IMR-90 (cell line): ENCODE measurements at places on chromosomes 5 and 9. TPM values are rescaled to one million over a fixed set of nuclear protein-coding genes. Genes with fewer than 3 reads are reported as not detected.

DNA sequence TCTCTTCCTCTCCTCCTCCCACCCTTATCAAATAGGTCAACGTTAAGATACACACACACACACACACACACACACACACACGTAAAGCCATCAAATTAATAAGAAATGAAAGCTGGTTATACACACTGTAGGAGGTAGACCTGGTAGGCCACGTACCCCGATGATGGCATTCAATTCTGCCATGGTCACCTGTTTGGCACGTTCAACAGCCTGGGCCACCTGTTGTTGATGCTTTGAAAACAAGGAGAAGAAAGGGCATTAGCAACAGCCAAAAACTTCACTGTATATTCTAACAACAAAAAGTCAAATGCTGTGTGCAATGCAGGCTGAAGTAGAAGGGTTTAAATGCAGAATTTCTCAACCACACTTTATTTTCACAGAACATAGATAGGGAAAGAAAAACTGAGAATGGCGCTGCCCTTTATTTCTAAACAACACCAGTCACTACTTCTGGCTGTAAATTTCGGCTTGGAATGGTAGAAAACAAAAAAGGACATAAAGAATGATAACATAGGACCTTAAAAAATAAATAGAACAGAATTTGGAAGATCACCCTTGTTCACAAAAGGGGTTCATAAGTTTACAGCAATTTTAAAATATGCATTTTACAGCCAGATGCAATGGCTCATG, 37.2 kb downstream of the TLE1 start:
- H3K27me3 ChIP-seq: no peaks in the 10 kb centered on the region
- no peak for DNase-seq
- no peak overlapping the region for H3K27ac ChIP-seq
- H3K4me1 ChIP-seq: peaks cover 18% of the 10 kb centered on the region
- peaks cover 15% of the 10 kb centered on the region for H3K36me3 ChIP-seq
- no peak overlapping the region for H3K4me3 ChIP-seq

GRCh38 chr9:31153250-31153840, 1231.1 kb upstream of the ACO1 start:
- no peak overlapping the region for H3K27ac ChIP-seq
- no peaks in the 10 kb centered on the region for H3K27me3 ChIP-seq
- no peak for DNase-seq
- H3K4me1 ChIP-seq: no peaks in the 10 kb centered on the region

DNA sequence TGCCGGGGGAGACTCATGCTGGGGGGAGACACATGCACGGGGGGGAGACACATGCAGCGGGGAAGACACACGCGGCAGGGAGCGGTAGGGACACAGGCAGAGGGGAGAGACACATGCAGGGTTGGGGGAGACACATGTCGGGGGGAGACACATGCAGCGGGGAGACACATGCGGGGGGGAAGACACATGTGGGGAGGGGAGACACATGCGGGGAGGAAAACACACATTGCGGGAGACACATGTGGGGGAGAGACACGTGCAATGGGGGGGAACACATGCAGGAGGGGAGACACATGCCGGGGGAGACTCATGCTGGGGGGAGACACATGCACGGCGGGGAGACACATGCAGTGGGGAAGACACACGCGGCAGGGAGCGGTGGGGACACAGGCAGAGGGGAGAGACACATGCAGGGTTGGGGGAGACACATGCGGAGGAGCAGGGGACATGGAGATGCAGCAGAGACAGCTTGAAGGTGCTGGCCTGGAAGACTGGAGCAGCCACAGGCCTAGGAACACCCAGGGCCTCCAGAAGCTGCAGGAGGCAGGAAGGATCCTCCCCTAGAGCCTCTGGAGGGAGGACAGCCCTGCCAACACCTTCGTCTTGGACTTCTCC, 20.3 kb upstream of the OLFM1 start:
- DNase-seq: no peak
- H3K4me1 ChIP-seq: no peaks in the 10 kb centered on the region
- H3K36me3 ChIP-seq: no peaks in the 10 kb centered on the region
- H3K27ac ChIP-seq: no peak overlapping the region
- no peak overlapping the region for H3K4me3 ChIP-seq
- H3K27me3 ChIP-seq: peaks cover 2% of the 10 kb centered on the region; the same call in 1 of the 2 replicates

DNA sequence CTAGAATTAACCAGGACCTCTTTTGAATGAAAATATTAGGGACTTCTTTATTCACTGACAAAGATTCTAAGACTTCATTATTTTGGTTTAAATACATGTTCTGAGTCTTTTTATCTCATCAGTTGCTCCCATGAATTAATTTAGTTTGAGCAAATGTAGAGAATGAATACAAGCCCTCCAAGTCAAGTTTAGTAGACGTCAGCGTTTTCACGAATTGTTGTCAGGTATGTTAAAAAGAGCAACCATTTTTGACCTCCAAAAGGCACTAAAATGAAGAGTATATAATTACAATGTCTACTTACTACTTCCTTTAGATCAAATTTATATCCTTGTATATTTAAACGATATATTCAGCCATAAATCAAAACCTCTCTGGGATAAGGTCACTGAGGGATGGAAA, 809.3 kb upstream of the CDH6 start:
- H3K27ac ChIP-seq: no peak overlapping the region
- H3K27me3 ChIP-seq: no peaks in the 10 kb centered on the region
- no peak overlapping the region for H3K4me3 ChIP-seq
- H3K36me3 ChIP-seq: no peaks in the 10 kb centered on the region
- no peaks in the 10 kb centered on the region for H3K4me1 ChIP-seq

GRCh38 chr5:65682148-65682547, 39.8 kb downstream of the SGTB start:
- peaks cover 8% of the 10 kb centered on the region for H3K36me3 ChIP-seq
- H3K4me3 ChIP-seq: no peak overlapping the region
- no peaks in the 10 kb centered on the region for H3K4me1 ChIP-seq
- H3K27ac ChIP-seq: no peak overlapping the region

DNA sequence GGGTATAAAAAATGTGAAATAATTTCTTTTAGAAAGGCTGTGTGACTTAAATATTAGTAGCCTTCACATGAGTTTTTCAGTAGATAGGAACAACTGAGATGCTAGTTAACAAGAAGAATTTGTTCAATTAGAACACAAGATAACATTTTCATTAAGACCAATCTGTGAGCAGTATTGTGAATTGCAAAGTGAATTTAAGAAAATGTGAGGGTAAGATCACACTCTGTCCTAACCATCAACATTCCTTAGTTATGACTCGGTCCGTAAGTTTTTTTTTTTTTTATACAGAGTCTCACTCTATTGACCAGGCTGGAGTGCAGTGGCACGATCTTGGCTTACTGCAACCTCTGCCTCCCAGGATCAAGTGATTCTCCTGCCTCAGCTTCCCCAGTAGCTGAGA, 180.2 kb upstream of the EGFLAM start:
- H3K27me3 ChIP-seq: peaks cover 2% of the 10 kb centered on the region
- no peak overlapping the region for H3K4me3 ChIP-seq
- H3K36me3 ChIP-seq: no peaks in the 10 kb centered on the region
- peak; percentile 5 for DNase-seq
- no peaks in the 10 kb centered on the region for H3K4me1 ChIP-seq
- no peak overlapping the region for H3K27ac ChIP-seq

DNA sequence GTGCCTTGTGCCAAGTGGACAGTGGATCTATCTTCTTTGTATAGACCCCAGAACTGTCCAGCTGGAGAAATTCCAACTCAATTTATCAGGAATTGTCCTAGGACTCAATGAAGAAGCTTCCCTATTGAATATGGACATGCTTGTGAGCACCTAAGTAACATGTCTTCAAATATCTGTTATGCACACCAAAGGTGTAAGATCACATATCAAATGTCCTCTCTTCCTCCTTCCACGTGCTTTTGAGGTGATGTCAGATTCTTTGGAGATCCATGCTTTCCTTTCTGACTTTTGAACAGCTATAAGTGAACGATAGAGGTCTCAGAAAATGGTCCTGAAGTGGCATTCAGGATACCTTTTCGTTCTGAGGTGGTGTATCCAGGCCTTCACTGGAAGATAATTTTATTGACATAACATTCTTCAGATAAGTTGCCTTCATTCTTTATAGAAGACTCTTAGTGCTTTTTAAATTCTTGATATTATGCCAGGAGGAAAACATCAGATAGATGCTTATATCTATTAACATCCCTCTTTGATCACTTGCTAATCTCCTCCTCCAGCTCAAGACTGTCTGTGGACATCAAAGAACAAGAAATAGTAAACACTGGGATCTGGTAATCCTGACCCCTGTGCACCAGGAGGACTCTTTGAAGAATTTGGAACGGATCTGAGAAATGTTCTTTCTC, 246.4 kb downstream of the SMARCA2 start:
- no peak overlapping the region for H3K27ac ChIP-seq
- H3K36me3 ChIP-seq: no peaks in the 10 kb centered on the region
- H3K27me3 ChIP-seq: peaks cover 8% of the 10 kb centered on the region
- H3K4me3 ChIP-seq: no peak overlapping the region

Gene SMIM33
- total RNA-seq: not detected in 2 replicates

Gene PTPRD
- total RNA-seq: 0.18 and 0.28 TPM in 2 replicates
